NCI-H2171 (cell line): ENCODE measurements at places on chromosomes 3 and 15.

DNA sequence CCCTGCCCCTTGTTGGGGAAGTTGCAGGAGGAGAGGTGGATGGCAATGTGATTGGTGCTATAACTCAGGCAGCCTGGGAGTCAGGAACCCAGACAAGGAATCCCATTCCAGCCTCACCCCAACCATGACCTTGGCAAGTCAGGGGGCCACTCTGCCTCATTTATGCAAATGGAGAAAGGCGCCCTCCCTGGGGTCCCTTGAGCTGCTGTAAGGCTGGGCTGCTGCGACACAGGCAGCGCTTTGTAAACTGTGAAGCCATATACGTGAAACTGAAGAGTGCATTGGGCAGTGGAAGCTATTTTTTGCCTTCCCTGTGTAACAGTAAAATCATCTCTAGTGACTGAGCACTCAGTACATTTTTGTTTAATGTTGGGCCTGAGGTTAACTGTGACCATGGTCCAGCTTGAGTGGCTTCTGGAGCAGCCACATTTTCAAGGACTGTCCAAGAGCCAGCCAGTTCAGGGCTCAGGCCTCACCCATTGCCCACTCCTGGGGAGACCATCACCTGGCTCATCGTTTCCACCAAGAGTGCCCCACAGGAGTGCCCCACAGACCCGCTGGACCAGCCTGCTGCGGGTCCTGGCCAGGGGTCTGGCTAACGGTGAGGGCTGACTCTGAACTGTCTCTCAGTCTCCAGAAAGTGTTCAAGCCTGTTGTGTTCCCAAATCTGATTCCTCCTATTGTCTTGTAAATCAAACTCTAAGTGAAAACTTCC, 27.9 kb downstream of the KIF7 start:
- no peak for DNase-seq

DNA sequence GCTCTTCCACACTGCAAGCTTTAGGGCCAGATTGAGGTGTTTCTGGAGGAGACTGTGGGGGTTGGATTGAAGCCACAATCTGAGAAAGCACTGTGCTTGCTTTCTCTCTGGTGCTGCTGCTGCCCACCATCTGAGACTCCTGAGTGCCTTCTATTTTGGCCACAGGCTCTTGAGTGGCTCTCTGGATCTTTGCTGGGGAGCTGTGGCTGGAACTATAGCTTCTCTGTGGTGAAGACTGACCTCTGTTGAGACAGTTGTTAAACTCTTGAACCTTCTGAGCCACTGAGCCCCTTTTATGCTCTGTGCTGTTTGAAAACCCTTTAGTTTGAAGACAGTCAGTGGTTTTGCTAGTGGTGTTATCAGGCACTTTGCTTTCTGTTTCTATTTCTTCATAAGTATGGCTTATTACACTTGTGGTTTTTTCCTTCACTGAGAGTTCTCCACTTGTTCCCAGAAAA, 108.7 kb upstream of the TSPAN3 start:
- DNase-seq = no peak

GRCh38 chr3:170524073-170524472, 61.8 kb downstream of the SLC7A14 start:
- no peak for DNase-seq

- no peak for DNase-seq
Observed at GRCh38 chr3:61199843-61200242, 51.4 kb downstream of the FHIT start.

DNA sequence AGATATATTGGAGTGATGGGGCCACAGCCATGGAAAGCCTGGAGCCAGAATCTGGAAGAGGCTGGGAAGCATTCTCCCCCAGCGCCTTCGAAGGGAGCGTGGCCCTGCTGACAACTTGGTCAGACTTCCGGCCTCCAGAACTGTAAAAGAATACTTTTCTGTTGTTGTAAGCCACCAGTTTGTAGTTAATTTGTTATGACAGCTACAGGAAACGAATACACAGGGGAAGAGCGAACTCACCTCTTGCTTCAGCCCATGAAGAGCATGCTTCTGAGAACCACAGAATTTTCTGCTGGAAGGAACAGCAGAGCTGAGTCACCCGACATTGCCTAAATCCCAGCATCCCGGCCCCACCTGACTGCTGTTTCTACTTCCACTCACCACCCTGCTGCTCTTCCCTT, 501.7 kb downstream of the SHQ1 start:
- no peak for DNase-seq

DNA sequence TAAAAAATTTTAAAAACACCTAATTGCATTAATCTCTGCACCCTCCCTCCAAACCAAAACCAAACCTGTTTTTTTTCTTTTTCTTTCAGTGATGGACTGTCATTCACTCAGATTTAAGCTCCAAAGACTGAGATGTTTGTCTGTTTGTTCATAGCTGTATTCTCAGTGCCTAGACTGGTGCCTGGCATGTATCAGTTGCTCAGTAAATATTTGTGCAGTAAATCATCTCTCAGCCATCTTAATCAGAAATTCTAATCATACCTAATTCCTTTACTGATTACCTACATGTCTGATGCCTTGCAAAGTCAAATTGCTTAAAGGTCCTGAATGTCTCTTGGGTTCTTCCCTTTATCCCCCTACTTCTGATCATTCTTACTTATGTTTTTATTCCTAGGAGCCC, 138.8 kb downstream of the ZNF609 start:
- no peak for DNase-seq

DNA sequence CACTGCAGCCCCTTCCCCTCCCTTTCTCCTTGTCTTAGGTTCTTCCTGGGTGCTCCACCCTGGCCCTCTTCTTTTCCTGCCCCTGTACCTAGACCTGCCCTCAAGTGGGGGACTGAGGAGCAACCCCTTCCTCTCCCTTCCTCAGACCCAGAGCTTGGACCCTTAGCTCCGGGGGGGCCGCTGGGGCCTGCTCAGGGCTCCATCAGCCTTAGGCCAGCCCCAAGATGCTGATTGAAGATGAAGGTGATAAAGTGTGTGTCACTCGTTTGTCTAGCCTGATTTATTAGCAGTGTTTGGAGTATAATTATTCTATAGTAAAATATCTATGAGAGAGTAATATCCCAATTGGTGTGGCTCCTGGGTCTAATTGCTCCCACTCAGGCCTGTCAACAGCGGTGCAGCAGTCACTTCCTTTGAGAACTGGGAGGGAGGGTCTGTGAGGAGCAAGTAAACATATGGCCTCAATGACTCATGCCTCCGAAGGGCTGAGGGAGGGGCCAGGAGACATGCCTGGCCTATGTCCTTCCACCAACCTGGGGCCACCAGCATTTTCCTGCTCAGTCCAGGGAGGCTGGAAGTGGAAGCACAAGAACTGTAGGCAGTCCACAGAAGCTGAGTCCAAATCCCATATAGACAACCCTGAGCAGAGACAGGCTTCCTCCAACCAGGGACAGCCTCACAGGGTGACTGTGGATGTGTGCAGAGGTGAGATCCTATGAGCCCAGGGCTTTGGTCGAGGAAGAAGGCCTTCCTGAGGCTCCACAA, 123.2 kb downstream of the DNAJB8 start:
- peak; percentile 53 for DNase-seq

DNA sequence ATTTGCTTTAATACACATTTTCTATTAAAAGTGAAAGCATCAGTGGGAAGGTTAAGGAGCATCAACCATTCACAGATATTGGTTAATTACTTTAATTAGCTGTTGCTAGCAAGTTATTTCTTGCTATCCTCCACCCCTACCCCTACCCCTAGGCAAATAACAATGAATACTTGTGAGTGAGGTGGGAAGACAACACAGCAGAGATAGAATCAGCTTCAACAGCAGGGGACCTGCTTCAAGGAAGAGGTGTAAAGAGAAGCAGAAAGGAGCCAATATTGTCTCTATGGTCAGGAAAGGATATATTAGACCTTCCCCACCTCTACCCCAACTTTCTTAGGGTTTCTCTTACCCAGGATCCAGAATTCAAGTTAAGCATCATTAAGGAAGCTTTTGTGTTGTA, 149.4 kb downstream of the SNRK start:
- DNase-seq = no peak
